ENCODE measurements at places on chromosomes 13 and 19.
A peak's percentile ranks its signal among the peaks of the same experiment; 100 is the strongest.

DNA sequence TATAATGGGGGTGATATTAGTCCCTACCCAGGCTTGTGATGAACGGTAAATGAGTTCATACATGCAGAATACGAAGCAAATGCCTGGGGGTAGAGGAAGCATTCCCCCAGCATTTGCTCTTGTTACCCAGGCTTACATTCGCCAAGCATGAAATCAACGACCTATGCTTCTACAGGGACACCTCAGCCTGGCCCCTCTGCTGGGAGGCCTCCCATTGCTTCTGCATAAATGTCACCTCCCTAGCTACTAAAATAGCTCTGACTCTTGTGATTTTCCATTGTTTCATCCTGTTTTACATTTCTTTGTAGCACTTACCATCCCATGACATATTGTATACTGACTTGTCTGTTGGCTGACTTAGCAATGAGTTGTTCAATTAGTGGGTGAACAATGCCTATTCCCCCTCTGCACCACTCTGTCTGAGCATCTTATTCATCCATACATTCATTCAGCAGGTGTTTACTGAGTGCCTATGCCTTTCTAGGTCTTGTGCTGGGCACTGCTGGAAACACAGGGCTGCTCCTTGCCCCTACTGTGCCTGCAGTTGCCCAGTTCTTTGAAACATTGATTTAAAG is 47.0 kb downstream of the SPTBN4 start:
- DNase-seq, result no peak

DNA sequence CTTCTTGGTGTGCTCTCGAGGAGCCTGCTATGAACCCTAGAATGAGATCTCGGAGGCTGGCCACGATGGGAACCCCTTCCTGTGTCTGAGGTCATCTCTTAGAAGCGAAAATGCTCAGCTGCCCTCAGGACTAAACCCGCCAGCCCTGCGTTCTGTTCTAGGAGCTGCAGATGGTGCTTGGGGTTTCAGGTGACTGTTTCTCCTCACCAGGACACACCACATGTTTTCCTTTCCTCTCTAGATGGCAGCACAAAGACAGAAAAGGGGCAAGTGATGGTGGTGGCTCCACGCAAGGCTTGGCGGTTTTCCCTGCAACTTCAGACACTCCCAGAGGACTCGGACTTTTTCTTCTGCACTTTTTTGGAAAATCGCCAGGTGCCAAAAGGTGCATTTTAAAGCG is 60.1 kb downstream of the RNASEH2B start:
- no peak for DNase-seq

DNA sequence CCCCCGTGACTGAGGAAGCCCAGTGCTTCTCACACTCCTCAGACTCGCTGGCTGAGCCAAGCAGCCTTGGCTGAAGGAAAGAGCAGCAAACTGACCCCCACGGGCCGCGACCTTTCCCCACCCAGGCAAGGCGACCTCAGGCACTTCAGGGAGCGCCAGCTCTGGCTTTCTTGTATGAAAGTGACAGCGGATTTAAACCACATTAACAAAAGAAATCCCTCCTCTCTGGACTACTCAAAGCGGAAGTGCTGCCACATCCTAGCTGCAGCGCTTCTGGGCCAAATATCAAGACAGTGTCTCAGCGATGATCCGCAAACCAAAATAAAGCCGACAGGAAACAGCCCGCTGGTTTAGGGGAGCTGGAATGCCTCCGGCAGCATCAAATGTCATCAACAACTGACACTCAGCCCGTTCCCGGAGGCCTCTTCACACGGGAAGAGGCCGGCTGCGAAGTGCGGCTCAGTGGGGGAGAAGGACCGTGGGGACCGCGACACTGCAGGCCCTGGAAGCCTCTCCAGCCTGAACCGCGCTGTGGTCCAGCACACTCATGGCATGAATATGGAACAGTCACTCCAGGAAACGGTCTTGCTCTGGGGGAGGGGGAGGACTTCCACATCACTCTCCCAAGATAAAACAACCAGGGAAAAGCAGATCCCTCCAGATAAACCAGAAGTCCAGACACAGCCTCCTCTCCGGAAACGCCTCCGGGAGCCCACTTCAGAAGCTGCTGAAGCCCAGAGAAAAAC is 1.4 kb downstream of the RASA3 start:
- peak; percentile 50 for DNase-seq

DNA sequence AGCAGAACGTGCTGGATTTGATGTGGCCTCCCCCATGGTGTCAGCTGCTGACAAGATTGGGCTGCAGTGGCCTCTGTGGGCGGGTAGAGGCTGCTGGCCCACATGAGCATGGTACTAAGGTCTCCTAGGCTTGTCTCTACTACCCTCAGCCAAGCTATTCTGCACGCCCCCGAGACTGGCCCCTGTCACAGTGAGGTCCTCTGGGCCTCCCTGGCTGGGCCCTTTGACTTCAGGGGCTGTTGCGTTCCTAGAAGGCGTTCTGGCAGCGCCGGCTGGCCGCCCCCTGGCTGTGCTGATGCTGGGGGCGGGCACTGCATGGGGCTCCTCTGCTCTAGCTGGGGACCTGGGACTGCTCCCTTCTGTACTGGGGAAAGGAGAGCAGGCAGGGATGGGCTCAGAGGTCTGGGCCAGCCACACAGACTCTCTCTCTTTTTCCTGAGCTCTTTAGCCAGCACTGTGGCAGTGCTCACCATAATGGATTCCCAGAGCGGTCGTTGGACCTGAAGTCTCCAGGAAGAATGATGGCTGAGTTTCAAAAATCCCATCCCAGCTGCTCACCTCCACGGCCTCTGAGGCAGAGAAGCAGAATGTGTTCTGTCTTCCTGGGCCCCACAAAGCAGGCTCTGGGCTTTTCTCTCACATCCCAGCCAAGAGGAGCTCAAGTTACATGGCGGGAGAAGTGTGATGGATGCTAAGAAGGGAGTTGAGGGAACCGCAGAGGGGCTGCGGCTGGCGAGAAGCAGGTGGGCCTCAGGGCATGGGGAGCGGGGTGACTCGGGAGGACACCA is 32.3 kb downstream of the TSSK6 start:
- DNase-seq, result no peak

- DNase-seq, result no peak
Measured at GRCh38 chr13:96946709-96947311, 47.5 kb downstream of the OXGR1 start.

- DNase-seq, result peak; percentile 60
Measured at GRCh38 chr19:8396563-8397203, 6.5 kb downstream of the RAB11B start.

DNA sequence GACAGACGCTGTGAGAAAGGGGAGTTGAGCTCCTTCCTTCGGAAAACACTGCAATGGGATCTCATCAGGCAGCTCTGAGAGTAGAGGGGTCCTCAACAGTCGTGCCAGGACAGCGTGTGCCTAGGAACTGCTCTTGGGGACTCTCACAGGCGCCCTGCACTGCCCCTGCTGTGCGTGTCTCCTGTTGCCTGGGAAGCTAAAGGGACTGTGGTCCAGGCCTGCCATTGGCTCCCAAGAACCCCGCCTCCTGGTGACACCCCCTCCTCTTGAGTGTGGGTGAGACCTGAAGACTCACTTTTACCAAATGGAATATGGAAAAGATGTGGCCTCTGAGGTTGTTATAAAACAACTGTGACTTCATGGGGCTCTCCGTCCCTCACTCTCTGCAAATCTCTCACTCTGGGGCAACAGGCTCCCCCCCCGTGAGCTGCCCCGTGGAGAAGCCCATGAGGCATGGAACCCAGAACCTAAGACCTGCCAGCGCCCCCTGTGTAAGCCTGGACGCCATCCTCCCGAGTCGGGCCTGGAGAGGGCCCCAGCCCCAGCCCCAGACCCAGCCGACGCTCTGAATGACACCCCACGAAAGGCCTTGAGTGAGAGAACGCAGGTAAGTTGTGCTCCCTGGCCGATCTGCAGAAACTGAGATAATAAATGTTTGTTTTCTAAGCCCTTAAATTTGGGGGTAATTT is 302.7 kb downstream of the FGF9 start:
- DNase-seq, result no peak

DNA sequence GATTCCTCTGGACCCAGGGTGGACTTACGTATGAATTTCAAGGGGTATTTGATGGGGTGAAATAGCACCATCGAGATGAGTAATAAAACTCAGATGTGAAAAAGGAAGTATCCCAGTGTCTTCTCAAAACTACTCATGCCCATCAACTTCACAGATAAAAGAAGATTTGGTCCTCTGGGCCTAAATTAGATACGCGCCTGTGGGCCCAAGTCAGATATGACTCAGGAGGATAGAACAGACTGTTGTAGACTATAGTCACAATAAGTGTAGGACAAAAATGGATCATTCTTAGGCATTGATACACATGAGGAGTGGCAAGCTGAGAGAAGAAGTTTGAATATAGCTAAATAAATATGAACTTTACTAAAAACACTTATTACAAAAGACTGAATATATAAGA is 2438.8 kb downstream of the PCDH9 start:
- no peak for DNase-seq

GRCh38 chr13:83378908-83379307 is 503.4 kb downstream of the SLITRK1 start:
- no peak for DNase-seq

- no peak for DNase-seq
Measured at GRCh38 chr19:17074634-17075034, 618 bp downstream of the HAUS8 start.

DNA sequence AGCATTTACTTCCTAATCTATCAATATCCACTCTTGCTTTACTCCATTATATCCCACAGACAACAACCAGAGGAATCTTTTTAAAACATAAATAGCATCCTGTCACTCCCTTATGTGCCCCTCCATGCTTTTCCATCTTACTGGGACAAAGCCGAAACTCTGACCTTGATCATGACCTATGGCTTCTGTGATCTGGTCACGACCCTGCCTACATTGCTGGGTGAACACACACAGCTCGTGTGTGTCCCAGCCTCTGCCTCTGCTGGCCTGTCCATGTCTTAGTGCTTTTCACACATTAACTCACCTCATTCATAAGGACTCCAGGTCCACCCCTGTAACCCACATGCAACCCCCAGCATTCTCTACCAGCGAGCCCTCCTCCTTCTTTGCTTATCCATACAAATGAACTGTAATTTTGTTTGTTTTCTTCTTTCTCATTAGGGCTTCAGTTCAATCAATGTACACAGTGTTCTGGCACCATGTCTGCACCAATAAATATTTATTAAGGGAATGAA is 95.9 kb upstream of the RAP2A start:
- DNase-seq, result no peak

DNA sequence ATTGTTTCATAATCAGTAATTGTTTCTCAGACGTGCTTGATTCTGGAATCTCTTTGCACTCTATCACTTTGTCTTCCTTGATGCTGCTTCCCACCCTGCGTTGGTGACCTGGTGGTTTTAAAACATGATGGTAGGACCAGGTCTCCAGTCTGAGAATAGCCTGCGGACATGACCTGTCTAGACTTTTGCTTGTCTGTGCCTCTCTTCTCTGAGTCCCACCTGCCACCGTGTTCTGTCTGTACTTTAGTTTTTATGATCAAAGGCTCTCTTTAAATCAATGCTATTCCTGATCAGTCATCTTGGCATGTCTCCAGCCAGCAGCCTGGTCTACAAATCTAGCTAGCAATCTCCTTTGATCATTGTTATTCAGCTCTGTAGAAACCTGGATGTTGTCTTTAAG is 933.9 kb downstream of the DIAPH3 start:
- no peak for DNase-seq

- DNase-seq, result no peak
Measured at GRCh38 chr13:26861941-26862340, 101.4 kb upstream of the GPR12 start.

- DNase-seq, result no peak
Measured at GRCh38 chr13:111420113-111420876, 99.9 kb downstream of the TEX29 start.

DNA sequence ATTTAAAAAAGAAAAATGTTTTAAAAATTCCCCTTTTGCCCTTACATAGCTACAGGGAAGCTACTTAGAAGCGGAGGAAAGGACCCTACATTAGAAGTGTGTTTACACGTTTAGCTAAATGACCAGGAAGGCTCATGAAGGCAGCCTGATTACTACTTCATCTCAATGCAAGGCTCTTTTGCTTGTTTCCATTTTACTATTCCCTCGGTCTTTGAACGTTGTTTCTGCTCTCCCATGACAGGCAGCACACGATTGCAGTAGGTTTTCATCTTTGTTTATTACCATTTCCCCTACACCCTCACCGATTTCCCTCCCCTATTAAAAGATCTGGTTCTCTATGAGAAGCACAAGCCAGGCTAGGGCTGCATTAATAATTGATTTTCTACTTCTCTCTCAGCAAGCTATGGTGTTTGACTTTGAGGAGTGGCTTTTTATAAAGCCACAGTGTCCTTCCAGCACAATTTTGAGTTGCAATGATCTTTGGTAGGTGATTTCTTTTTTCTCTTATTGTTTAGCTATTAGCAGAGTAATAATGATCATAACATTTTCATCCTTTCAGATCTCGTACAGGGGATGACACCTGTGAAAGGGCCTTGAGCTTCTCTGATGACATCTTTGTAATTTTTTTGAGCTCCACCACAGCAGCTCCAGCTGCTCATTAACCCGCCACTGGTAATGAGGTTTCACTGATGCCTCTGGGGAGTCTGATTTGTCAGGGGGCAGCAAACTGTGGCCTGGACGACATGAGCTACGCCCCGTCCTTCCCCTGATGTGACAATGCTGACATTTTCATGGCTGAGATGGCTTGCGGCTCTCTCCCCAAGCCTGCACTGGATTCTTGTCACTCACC is 670.3 kb downstream of the UQCRFS1 start:
- DNase-seq, result no peak

GRCh38 chr19:42176649-42176989 is 40.9 kb downstream of the DEDD2 start:
- DNase-seq, result no peak

DNA sequence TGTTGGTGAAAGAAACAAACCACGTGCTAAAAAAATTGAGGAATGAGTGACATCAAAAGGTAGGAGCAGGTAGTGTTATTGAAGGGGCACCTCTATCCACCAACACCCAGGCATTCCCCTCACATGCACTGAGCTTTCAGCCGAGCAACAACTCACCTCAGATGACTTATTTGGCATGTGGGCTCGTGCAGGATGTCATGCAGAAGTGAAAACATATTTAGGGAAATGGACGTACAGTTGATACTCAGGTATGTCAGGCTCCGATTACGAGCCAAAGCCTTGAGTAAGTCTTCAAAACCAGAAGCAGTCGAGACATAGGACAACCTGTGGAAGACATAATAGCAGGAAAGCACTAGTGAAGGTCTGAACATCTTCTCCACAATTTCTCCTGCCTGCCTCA is 30.4 kb downstream of the NLRP11 start:
- no peak for DNase-seq

DNA sequence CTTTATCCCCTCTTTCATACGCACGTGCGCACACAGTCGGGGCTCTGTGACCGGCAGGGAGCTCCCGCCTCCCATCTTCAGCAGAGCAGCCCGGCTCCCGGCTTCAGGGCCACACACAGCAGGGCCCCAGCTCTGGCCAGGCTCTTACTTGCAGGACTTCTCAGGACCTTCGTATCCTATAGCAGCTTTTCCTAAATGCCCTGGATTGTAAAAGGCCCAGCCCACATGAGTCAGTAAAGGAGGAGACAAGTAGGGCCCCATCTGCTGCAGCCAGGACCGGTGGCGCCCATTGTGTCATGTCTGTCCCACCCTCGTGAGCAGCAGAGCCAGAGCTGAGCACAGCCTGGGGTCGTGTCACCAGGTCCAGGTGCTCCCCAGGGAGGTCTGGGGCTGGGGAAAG is 107.6 kb upstream of the VSTM2B start:
- no peak for DNase-seq

Data from stimulated activated naive CD8-positive, alpha-beta T cell treated with anti-CD3 and anti-CD28 coated beads, Interleukin-15, amount 100 ng/mL, for 72 hours (primary cell).